NCI-H1930 (cell line): ENCODE measurements at places on chromosomes 2 and 18.

DNA sequence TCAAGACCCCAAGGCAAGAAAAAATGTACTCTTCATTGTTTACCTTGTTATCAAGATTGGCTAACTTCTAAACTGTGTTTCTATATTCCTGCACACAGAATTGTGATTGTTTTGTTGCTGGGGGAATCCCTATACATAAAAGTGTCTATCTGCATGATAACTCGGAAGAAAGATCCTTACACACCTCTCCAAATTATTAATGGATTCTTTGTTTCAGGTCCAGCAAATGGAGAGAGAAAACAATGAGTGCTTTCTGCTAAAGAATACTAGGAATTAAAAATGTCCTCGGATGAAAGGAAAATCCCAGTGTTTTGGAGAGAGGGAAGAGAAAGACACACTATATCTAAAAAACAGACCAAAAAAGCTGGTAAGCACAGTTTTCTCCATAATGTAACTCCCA is 6.2 kb upstream of the DAPL1 start:
- DNase-seq: no peak

- no peak for DNase-seq
Measured at GRCh38 chr18:29191263-29191662, 1014.3 kb upstream of the CDH2 start.

DNA sequence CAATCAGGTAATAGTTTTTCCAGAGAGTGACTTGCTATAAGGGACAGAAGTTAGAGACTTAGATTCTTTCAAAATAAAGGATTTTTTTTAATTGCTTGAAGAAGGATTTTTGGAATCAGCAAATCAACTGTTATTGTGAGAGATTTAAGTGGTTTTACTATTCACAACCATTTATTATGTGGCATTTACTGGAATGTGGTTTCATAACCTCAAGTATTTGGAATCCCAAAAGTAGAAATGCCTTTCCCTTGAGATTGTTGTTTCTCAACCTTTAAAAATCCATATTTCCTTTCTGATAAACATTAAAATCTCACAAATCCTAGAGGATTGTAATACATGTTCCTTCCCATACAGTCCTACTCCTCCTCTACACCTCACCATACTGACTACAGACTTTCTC is 5.0 kb downstream of the TANK start:
- DNase-seq: no peak

DNA sequence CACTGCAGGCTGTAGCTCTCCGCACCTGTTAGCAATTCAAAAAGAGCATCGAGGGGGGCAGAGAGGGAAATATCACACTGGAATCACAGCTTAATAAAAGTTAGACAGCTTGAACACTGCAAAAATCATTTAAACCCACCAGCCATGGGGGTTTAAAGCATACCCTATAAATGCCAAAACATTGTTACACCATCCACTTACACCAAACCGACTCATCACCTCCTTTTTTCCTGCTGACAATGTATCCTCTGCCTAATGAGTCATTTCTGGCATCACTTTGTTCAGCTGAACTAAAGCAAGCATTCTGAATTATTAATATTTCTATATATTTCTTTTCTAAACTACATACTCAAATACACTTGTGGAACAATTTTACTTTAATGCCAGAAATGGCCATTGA is 21.6 kb downstream of the MC4R start:
- no peak for DNase-seq

DNA sequence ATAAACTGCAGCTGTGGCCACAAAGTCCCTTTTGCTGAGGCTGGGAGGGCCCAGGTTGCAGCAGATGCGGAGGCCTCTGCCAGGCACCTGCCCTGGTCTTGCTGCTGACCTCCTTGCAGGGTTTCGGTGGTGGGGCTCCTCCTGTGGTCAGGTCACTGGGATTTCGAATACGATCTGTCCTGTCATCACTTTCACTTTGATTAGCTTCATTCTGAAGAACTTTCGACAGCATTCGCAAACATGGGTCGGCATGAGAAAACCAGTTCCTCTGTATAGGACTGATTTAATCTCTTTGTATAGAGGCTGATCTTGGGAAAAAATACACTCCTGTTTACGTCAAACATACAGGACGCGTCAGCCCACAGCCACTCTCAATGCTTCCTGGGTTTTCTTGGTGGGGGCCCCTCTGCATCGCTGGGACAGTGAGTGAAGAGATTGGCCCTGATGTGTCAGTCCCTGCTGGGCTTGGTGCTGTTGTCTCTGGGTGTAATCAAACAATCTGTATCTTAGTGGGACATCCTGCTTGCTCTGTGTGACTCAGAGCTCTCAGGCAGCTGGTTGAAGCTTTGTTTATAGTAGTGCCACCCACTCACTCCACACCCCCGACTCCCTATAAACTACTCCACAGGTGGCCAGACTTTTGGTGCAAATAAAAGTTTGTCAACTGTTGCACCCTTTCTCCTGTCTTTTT is 209.4 kb upstream of the CXCR4 start:
- DNase-seq: no peak

- DNase-seq: no peak
Measured at GRCh38 chr18:9851511-9851910, 34.3 kb upstream of the TXNDC2 start.

- DNase-seq: no peak
Measured at GRCh38 chr18:42527766-42528165, 572.7 kb downstream of the PIK3C3 start.
